NCI-H510A treated with DMSO at 0.1 percent for 48 hours (cell line): ENCODE measurements at places on chromosomes 5 and 9.

GRCh38 chr5:96761618-96762017 is 46.1 kb downstream of the ERAP1 start:
- no peak for DNase-seq

- DNase-seq = peak; percentile 66
These were observed at the start of gene PIP5K1B for GRCh38 chr9:68704814-68705530. Gene PIP5K1B (plus strand): TSS chr9:68705240. CDS start chr9:68822615, 117,375 bp downstream.

DNA sequence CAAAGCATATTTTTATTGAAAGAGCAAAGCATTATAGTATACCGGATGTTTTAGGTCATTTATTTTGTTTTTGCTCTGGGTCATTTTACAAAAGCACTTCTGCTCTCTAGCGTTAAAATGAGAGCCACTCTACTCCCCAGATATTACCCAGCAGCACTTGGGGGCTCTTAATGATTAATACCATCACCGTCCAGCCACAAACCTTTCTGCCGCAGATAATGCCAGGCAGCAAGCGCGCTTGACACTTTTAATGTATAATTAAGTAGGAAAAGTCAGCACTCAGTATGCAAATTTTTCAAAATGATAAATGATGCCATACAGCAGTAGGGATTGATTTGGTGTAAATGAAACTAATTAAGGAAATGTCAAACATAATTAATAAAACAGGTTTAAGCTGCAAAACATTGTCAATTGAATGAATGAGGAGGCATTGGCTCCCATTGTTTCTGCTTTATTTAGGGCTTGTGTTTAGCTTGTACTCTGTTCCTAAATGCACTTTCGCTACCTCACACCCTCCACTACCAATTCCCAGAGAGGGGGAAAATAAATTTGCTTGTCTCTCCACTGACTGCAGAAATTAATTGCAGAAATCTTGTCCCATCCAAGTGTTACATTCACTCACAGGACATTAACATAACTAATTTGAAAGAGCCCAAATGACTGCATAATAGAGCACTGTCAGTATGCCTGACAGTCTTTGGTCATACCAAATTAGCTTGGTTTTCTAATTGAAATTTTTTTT is 358.8 kb upstream of the ARRDC3 start:
- DNase-seq = no peak

DNA sequence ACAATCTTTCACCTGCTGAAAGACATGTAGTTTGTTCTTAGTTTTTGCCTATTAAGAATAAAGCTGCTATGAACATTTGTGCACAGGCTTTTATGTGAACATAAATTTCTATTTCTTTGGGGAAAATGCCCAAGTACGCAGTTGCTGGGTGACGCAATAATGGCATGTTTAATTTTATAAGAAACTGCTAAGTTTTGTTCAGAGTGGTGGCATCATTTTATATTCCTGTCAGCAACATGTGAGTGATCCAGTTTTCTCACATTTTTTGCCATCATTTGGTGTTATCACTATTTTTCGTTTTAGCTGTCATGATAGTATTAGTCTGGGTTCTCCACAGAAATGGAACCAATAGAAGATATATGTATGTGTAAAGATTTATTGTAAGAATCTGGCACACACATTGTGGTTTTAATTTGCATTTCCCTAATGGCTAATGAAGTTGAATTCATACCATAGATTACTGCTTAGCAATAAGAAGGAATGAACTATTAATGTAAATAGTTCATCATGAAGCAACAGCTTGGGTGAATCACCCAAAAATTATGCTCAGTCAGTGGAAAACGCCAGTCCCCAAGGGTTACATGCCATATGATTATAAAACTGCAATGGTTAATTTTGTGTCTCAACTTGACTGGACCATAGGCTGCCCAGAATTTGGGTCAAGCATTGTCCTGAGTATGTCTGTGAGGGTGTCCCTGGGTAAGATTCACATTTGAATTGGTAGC is 358.6 kb downstream of the MSX2 start:
- DNase-seq = no peak

- DNase-seq = no peak
These were observed 568.9 kb downstream of the CCDC171 start for GRCh38 chr9:16121601-16122286.

GRCh38 chr9:78707080-78707479 is 410.2 kb downstream of the PSAT1 start:
- no peak for DNase-seq
